Activated CD4-positive, CD25-positive, alpha-beta regulatory T cell (primary cell): ENCODE measurements at places on chromosomes 2 and 18.

DNA sequence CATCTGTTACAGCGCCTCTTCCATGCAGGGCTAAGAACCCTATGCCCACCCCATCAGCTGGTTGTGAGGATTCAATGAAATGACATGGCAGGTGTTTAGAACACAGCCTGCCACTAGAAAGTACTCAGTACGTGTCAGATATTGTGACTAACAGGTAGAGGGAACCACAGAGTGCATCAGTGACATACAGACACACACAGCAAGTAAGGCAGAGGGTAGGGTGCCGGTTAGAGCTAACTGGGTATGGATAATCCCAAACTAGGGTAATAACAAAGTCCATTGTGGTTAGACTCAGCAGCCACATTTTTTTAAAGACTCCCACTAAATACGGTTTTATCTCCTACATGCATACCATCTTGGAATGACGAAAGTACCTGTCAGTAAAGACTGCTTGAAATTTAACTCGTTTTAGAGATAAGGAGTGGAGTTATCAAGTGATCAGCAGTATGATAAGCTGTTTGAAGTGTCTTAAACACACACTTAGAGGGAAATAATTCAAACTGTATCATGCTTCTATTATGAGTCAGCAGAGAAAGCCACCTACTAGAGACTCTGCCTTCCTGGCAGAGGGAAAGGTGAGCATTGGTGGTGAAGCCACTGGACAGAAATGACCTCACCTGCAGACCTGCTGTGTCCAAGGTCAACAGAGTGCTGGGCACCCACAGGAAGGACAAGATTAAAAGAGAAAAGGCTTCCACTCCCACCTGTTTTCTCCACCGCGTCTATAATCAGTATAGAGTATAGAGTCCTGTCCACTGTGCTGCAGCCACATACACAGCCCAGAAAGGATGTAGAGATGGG lies 20.6 kb downstream of the MPPE1 start:
- DNase-seq = no peak

DNA sequence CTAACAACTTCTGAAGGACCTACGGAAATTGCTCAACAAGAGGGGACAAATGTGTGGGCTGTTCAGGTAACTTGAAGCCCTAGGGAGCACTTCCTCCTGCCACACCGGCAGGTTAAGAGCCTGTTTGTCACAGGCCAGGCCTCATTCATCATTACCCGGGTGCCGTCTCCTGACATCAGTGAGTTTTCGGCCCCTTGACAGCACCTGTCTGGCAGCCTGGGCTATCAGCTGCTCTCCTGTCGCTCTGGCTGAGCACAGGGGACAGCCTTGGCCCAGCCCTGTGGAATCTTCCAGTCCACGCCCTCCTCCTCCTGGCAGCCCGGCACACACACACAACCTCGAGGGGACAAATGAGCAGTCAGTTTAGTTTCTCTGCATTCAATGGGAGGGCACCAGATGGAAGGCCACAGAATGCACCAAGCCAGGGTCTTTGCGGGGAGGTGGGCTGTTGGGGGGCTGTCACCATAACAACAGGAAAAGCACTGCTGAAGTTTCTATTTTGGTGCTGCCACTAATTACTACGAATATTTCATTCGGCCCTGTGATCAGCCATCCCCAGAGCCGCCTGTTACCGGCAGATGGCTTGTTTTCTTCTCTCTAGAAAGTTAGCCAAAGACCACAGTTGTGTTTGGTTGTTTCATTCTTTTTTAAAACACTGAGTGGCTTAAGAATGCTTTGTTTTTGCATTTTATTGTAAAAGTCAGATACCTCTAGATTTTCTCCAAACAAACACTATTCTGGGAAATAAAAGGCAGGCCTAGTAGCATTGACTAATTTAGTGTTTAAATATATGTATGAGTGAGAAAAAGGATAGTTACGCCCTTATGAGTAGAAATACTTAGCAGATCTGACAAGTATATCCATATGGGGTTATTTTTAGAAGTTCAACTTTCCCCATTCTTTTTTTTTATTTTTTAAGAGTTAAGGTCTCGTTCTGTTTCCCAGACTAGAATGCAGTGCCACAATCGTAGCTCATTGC lies 189.9 kb upstream of the NDUFV2 start:
- DNase-seq = no peak

DNA sequence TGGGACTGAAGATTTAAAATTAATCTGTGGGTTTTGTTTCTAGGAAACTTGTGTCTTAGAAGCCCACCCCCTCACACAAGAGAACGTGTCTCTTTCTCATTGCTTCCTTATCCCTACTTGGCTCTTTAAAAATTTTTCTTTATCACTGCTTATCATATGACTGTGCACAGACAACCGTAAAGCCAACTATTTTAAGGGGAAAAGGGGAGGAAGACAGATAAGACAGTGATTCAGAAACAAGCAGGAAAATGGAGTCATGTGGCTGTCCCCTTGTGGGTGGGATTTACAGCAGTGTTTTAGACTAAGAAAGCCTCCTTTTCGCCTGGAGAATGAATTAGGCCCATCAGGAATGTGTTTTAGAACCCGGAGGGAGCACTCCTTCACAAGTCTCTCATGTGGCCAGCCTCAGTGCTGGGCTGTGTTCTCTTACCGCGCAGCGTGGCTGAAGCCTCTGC lies 17.6 kb downstream of the PRKCE start:
- no peak for DNase-seq

DNA sequence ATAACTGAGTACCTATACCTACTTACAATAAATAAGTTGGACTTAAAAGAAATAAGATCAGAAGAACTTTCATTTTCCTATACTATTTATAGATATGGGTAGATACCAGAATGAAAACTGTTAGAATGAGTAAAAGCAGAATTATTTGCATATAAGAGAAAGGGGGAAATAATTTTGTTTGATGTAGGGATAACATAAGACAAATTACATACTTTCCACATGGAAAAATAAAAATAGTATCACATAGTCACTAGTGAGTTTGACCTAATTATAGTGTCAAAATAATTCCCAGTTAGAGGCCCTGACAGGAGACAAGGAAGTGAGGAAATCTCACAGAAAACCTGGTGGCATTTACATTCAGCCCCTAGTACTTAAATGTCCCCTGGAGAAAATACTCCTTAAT lies 28.6 kb downstream of the KCMF1 start:
- DNase-seq = no peak

DNA sequence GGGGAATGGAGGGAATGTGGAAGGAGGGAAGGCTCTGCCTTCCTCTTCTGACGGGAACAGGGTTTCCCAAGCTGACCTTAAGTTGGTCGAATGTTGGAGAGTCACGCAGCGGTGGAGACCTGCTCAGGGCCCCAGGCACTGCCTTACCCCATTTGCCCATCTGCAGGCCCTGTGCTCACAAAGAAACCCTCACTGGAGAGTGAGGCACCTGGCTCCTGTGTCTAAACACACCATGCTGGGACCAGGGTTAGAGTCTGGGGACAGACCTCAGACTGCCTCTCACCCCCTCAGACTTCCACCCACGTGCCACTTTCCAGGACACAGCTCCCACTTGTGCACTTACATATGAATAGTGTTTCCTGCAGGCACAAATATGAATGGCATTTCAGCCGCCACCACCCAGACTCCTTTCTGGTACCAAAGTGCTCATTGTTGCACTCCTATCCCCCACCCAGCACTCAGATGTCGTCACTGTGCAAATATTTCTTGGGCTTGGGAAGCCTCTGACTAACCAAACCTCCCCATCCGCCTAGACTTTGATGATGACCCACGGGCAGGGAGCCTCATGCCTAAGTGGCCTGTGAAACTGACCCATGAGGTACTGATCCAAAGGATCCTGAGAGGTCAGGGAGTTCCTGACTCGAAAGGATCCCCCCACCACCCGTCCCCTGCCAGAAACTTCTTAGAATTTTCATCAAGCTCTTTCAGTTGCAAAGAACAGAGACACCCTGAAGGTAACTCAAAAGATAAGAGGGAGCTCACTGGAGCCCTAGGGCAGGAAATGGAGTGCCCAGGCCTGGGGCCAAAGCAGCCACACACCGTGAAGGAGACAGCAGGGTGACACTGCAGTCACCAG lies 78.3 kb downstream of the STPG4 start:
- no peak for DNase-seq

GRCh38 chr2:211845338-211846035 lies 693.1 kb downstream of the ERBB4 start:
- DNase-seq = no peak
